Trophoblast cell (in vitro differentiated cells and primary cell): ENCODE measurements at places on chromosomes 1 and 21.

GRCh38 chr1:94285031-94285654, 47.8 kb upstream of the ARHGAP29 start:
- DNase-seq = no peak

GRCh38 chr21:46189213-46189958, 5.1 kb upstream of the SPATC1L start:
- DNase-seq = no peak

GRCh38 chr1:113271039-113271438, 119.3 kb upstream of the MAGI3 start:
- no peak for DNase-seq

GRCh38 chr1:29590583-29591565, 354.6 kb downstream of the PTPRU start:
- no peak for DNase-seq

- DNase-seq = no peak
Observed at GRCh38 chr21:38268864-38269575, 12.2 kb downstream of the KCNJ15 start.

GRCh38 chr1:15258833-15259621, 12.0 kb downstream of the FHAD1 start:
- peak; percentile 55 for DNase-seq

- DNase-seq = no peak
Observed at GRCh38 chr1:203369666-203370065, 18.7 kb upstream of the FMOD start.

DNA sequence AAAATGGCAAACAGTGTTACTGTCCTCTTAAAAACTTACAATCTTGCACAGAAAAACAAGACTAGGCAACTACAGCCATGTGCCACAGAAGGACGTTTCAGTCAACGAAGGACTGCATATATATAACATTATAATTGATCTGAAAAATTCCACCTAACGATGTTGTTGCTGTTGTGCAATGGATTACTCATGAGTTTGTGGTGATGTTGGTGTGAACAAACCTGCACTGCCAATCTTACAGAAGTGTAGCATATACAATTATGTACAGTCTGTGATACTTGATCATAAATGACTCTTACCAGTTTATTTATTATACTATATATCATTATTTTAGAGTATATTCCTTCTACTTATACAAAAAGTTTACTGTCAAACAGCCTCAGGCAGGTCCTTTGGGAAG, 6.8 kb upstream of the VAMP4 start:
- DNase-seq = no peak

- DNase-seq = no peak
Observed at GRCh38 chr1:76419603-76420002, 345.1 kb downstream of the ST6GALNAC3 start.

GRCh38 chr1:182269097-182269496, 122.5 kb downstream of the GLUL start:
- no peak for DNase-seq

- peak; percentile 32 for DNase-seq
Observed at GRCh38 chr1:44405031-44405797, at the start of gene RNF220. TSS of gene RNF220 (plus strand) at chr1:44405255.

DNA sequence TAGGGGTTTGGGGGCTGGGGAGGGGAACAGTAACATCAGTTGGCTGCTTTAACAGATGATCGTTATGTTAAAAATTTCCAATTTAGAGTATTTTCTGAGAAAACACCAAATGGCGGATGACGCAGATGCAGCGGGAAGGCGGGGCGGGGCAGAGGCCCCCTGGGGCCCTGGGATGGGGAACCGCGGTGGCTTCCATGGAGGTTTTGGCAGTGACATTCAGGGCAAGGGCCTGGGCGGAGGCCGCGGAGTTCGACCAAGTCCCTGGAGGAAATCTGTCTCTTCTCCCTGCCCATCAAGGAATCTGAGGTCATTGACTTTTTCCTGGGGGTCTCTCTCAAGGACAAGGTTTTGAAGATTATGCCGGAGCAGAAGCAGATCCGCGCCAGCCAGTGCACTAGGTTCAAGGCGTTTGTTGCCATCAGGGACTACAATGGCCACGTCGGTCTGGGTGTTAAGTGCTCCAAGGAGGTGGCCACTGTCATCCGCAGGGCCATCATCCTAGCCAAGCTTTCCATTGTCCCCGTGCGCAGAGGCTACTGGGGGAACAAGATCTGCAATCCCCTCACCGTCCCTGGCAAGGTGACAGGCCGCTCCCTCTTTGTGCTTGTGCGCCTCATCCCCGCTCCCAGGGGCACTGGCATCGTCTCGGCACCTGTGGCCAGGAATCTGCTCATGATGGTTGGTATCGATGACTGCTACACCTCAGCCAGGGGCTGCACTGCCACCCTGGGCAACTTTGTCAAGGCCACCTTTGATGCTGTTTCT, 310.2 kb downstream of the PTPRC start:
- DNase-seq = no peak

DNA sequence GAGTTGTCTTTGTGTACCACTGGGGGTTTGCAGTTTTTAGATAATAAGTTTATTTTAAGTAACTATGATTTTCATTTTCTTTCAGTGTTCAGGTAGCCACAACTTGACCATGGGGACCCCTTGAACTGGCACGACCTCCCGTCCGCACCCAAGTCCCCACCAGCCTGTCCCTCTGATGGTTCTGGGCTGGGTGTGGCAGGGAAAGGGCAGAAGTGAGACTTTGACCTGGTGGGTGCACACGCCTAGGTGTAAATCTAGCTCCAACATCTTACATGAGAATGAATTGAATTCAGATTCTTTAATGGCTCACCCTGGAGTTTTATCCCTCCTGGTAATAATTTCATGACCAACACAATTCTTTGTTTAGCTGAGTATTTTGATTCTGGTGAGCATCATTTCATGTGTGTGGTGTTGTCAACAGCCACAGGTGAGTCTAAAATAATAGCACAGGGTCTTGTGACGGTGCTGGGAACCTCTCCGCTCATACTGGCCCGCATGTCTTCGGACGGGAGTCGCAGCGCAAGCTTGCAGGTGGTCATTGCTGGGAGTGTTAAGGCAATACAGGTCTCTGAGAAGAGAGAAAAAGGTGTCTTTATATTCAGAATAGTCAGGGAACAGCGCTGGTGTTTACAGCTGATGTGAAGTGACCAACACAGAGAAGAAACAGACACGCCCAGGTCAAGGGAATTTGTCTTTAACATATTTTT, 50.8 kb upstream of the POFUT2 start:
- no peak for DNase-seq

- no peak for DNase-seq
Observed at GRCh38 chr1:182299728-182300616, 91.6 kb downstream of the GLUL start.

GRCh38 chr1:30135698-30136097, 587.7 kb downstream of the MATN1 start:
- DNase-seq = no peak

DNA sequence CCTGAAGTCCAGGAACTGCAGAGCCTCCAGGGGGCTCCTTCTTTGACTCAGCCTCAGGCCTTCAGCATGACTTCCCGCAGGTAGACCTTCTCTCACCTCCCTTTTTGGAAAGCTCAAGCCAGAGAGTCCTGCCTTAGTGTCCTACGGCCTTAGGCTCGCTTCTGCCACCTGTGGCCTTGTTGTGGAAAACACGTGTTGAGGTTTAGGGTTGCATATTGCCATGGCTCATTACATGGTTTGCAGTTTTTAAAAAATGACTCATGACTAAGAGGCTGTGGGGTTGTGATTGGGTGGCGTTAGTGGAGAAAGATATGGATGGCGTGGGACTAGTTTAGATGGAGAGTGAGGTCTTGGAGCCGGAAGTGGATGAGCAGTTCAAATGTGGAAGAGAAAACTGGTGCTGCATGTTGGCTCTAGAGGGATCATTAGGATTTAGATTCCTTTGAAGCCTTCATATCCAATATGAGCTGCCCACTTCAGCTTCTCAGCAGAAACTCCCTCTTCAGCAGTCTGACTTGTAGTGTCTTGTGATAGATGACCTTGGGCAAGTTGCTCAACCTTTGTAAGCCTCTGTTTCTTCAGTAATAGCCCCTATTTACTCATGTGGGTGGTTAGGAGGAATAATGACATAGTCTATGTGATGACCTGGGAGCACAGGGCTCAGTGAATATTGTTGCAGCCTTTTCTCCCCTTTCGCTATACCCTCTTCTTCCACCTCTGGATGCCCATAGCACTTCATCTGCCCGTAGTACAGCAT, 6.5 kb upstream of the FGGY start:
- DNase-seq = peak; percentile 74

GRCh38 chr1:61754545-61754944, 12.3 kb downstream of the PATJ start:
- DNase-seq = peak; percentile 38

- DNase-seq = no peak
Observed at GRCh38 chr1:106435269-106435668, 621.2 kb upstream of the PRMT6 start.

DNA sequence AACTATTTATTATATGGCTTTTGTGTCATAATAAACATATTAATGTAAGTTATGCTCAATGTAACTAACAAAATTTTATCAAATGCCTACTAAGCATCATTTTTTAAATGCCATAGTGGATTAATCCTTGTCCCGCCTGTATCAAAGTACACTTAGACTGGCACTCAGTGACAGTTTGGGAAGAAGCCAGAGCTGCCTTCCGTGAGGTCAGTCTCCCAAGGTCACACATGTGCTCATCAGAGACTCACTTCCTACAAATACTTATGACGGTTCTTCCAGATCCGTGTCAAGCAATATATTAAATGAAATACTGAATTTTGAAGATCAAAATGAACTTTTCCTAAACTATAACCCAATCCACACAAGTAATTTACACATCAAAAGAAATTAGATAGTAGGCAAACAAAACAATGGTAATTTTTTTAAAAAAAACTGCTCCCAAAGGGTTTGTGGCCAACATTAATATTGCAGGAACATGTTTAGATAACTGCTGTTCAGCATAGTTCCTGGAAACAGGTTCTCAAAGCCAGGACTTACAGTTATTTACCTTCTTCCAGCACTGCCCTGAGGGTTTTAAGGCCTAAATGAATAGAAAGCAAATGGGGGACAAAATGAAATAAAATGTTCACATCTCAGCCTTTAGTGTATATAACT, 27.2 kb downstream of the WLS start:
- DNase-seq = no peak

DNA sequence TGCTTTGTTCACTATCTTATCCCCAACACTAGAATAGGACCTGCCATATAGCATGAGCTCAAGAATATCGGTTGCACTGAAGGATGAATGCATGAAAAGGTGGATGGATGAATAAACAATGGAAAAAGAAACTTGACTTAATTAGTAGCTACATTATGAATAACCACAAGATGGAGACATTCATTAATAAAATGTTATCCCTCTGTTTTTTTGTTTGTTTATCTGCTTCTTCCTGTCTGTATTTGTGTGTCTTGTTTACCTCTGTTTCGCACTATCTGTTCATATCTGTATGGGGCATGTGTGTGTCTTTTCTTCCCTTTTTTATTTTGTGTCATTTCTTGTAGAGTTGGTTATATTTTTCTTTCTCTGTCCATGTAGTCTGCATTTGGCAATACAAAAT, 1.1 kb upstream of the OR14I1 start:
- peak; percentile 21 for DNase-seq

DNA sequence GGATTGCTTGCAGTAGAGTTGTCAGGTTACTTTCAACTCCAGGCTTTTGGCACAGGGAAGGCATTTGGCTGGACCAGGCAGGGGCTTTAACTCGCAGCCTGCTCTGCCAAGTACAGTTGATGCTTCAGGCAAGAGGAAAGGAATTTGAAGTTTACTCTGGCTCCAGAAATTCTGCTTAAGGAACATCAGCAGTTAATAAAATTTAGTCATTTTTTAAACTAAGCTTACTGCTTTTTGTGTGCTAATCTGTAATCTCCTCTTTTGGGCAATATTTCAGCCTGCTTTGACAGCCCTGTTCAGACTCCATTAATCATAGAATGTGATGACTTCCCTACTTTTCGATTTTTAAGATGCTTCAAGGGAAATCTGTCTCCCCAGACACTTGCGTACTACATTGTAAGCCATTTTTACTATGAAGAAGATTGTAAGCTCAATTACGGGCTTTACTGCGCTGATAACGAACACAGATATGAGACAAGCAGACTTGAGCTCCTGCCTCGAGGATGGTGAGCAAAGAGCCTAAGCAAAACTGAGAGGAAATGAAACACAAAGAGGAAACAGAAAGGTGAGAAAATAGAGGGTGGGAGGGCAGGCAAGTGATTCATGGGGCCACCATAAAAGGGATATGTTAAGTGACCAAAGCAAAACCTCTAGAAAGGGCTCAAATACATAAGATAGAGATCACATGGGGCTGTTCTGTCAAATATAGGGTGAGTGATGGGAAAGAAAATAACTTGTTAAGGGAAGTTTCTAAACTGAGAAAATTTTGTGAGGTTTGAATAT, 76.6 kb upstream of the VAV3 start:
- DNase-seq = no peak

DNA sequence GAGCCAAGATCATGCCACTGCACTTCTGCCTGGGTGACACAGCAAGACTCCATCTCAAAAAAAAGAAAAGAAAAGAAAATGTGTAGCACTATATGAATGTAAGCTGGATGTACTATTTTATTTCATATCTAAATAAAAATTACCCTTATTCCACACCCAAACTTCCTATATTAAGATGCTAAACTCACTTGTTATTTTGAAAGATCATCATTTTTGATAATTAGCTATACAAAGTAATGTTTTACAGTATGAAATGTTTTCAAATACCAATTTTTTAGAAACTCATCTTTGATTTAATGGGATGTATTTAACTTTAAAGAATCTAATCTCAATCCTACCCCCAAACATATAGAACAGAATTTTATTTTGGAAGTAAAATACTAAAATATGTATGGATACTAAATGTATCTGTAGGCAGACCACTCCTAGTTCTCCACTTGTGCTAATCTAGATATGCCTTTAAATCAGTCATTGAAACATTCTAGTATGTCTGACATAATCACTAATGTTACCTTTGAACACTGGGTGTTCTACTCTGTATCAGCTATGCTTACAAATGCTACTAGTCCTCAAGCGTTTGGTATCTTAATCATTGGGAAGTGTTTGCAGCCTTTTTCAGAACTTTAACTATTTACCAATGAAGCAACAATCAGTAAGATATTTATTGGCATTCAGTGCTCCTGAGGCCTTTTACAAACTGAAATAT, 12.9 kb downstream of the MIER1 start:
- no peak for DNase-seq

- DNase-seq = no peak
Observed at GRCh38 chr1:147579934-147580537, 38.7 kb downstream of the BCL9 start.

GRCh38 chr1:18946550-18947381, 9.7 kb downstream of the IFFO2 start:
- DNase-seq = peak; percentile 38

DNA sequence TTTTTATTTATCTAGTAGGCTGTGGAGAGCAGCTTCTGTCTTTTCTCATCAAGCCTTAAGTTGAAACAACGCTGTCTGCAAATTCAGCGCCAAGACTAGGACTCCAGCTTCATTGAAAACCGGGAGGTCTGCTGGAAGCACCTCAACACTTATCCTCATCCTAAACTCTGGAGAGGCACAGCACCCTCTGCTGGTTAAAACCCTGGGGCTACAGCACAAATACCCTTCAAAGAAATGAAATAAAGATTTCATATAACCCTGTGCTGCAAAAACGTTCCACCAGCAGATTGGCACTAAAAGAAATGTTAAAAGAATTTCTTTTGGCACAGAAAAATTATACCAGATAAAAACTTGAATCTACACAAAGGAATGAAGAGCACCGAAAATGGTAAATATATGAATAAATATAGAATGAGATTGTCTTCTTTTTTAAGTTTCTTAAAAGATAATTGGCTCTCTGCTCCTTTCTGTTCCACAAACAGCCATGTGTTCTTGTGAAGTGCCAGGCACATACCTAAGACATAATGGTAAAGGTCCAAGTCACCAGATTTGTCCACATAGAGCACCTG, 227.7 kb upstream of the SAMSN1 start:
- peak; percentile 71 for DNase-seq

GRCh38 chr1:157512036-157512969, 40.0 kb downstream of the FCRL5 start:
- no peak for DNase-seq
